ENCODE measurements at places on chromosomes 5 and 9.

- DNase-seq, result no peak
These were observed 33.2 kb downstream of the C9orf50 start for GRCh38 chr9:129587487-129588262.

DNA sequence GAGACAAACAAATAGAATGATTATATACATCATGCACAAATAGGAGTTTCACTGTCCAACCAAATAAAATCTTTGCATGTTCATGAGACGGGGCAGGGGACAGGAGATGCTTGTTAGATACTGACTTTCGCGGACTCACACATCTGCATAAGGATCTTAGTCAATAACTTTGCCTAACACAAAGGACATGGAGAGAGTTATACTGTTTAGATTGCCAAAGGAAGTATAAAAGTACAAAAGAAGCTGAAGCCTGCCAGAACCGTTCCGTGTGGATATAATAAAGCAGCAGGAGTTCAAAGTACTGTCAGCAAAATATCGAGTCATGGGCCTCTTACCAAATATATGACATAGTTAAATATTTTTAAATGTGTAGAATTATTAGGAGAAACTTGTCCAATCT, 1148.4 kb downstream of the EFNA5 start:
- no peak for DNase-seq

GRCh38 chr9:136671646-136672430, 9.1 kb downstream of the EGFL7 start:
- DNase-seq, result peak; percentile 13

- no peak for DNase-seq
These were observed 25.7 kb upstream of the ENTREP1 start for GRCh38 chr9:69299315-69299714.

Data from activated effector memory CD4-positive, alpha-beta T cell treated with Interleukin-2 at 50 U/mL for 16 hours (primary cell).